Type B pancreatic cell (in vitro differentiated cells): ENCODE measurements at places on chromosomes 3 and 15. TPM values are rescaled to one million over a fixed set of nuclear protein-coding genes. Genes with fewer than 3 reads are reported as not detected.

SSR3 gene
- 141 and 170 TPM in 2 replicates for total RNA-seq

FSTL1 gene
- total RNA-seq, result 183 and 383 TPM in 2 replicates

GYG1 gene
- total RNA-seq, result 33.1 and 46.8 TPM in 2 replicates

DHX36 gene
- total RNA-seq, result 59.7 and 85.6 TPM in 2 replicates

IL1RAP gene
- total RNA-seq, result 8.2 and 14.8 TPM in 2 replicates

MUC4 gene
- 1.9 and 2.4 TPM in 2 replicates for total RNA-seq

CD86 gene
- total RNA-seq, result not detected in 2 replicates

ADAMTSL3 gene
- 1.9 and 2.4 TPM in 2 replicates for total RNA-seq

TLR9 gene
- total RNA-seq, result 0.22 TPM in 1 of 2 replicates, not detected in the other

PLSCR4 gene
- total RNA-seq, result 3.4 and 6.0 TPM in 2 replicates

KCNH8 gene
- 1.2 and 3.4 TPM in 2 replicates for total RNA-seq

ABTB1 gene
- 11.6 and 17.8 TPM in 2 replicates for total RNA-seq

CRYGS gene
- 1.2 and 7.8 TPM in 2 replicates for total RNA-seq

NRG4 gene
- total RNA-seq, result 2.4 and 3.6 TPM in 2 replicates

GABRB3 gene
- 25.7 and 28.5 TPM in 2 replicates for total RNA-seq

GOLGA8T gene
- total RNA-seq, result 0.19 and 0.99 TPM in 2 replicates

GRIP2 gene
- 2.7 and 5.6 TPM in 2 replicates for total RNA-seq

CPEB1 gene
- 1.6 and 1.8 TPM in 2 replicates for total RNA-seq

BTD gene
- total RNA-seq, result 12.2 and 15.4 TPM in 2 replicates

HDGFL3 gene
- 55.9 and 78.8 TPM in 2 replicates for total RNA-seq

GP5 gene
- 0.10 TPM in 1 of 2 replicates, not detected in the other for total RNA-seq

PTPN23 gene
- 52.5 and 54.1 TPM in 2 replicates for total RNA-seq

CLDN16 gene
- total RNA-seq, result 0.10 TPM in 1 of 2 replicates, not detected in the other

DNAJB11 gene
- 63.4 and 68.5 TPM in 2 replicates for total RNA-seq
